ENCODE measurements at places on chromosomes 2 and 18. TPM values are rescaled to one million over a fixed set of nuclear protein-coding genes. Genes with fewer than 3 reads are reported as not detected.

Gene FN1
- total RNA-seq: 3,432 TPM

Gene MAP3K2
- 60.9 TPM for total RNA-seq

Gene PPIL3
- 64.2 TPM for total RNA-seq

Gene CENPA
- 5.2 TPM for total RNA-seq

Gene DYNAP
- total RNA-seq: not detected

Gene RGPD3
- total RNA-seq: 0.65 TPM

Gene RTP5
- not detected for total RNA-seq

Gene ALPG
- not detected for total RNA-seq

Gene ATOH8
- total RNA-seq: 67.2 TPM

Gene KCNJ13
- under 0.01 TPM for total RNA-seq

Gene GLI2
- 3.5 TPM for total RNA-seq

Gene DCDC2C
- not detected for total RNA-seq

Gene RNU2-63P
- total RNA-seq: not detected

Gene SLC19A3
- 9.3 TPM for total RNA-seq

Gene GAL3ST2
- total RNA-seq: 0.26 TPM

Gene PROC
- total RNA-seq: not detected

Gene ESPNL
- total RNA-seq: 1.3 TPM

Gene SULT1C2
- total RNA-seq: 0.91 TPM

Gene WDR12
- 19.6 TPM for total RNA-seq

Gene CNTNAP5
- not detected for total RNA-seq

Gene SCG2
- 6.8 TPM for total RNA-seq

Gene MERTK
- 0.65 TPM for total RNA-seq

All from articular chondrocyte of knee joint (primary cell).